Stimulated activated CD4-positive, alpha-beta T cell treated with anti-CD3 and anti-CD28 coated beads, TNF-alpha, amount 100 ng/mL, for 24 hours (primary cell): ENCODE measurements at places on chromosomes 5 and 9.

GRCh38 chr5:150766251-150766650 lies 7.4 kb upstream of the DCTN4 start:
- DNase-seq = no peak

- no peak for DNase-seq
Observed at GRCh38 chr5:88732181-88732633, 150.8 kb downstream of the MEF2C start.

GRCh38 chr5:98510143-98510985 lies 263.1 kb upstream of the RGMB start:
- no peak for DNase-seq

- no peak for DNase-seq
Observed at GRCh38 chr5:176589039-176589769, 20.8 kb downstream of the GPRIN1 start.

GRCh38 chr5:178502401-178503100 lies 87.6 kb downstream of the COL23A1 start:
- no peak for DNase-seq

GRCh38 chr9:130467316-130467715 lies 22.6 kb downstream of the ASS1 start:
- DNase-seq = no peak

DNA sequence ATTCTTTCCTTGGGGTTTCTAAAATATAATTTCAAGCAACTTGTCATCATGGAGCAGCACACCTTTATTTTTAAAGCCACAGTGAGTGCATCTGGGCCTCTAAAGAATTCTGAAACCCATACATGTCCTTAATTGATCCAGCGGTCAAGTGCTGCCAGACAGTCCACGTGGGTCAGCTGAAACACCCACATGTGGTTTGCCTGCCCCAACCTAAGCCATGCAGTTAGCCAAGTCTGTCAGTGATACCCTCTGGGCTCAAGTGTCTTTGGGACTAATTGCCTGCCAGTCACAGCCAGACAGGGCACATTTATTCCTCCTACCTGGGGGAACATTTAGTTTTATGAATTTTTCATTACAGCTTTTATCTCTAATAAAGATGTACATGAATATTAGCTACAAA lies 291.4 kb upstream of the SLC30A5 start:
- no peak for DNase-seq

DNA sequence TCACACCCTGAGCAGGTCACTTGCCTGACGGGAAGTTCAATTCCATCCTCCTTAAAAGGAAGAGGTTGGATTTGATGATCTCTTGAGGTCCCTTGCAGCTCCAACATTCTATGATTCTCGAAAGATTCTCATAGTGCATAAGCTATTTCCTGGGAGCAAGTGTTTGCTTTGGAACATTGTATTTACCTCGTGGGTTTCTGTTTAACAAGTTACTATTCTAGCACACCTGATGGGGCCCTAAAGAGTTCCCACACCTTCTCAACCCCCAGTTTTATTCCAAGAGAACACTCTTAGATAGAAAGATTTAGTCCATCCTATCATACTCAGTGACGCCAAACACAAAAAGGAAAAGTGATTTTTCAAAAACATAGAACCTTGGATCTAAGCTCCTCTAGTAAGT lies 23.4 kb downstream of the NR4A3 start:
- no peak for DNase-seq

DNA sequence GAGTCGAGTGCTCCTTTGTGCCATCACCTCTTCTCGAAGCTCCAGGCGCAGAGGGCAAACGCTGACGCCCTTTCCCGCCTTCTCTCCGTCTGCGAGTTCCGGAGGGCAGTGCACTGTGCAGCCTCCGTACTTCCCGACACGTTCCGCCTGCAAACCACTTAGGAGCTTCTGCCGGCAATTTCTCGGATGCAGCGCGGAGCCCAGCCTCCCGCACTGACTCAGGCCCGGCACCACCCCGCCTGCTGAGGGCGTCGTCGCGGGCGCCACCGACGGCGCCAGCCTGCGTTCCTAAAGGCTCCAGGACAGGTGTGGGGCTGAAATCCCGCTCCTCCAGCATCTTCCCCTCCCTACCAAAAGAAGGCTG lies 9.3 kb upstream of the TRIM36 start:
- no peak for DNase-seq

DNA sequence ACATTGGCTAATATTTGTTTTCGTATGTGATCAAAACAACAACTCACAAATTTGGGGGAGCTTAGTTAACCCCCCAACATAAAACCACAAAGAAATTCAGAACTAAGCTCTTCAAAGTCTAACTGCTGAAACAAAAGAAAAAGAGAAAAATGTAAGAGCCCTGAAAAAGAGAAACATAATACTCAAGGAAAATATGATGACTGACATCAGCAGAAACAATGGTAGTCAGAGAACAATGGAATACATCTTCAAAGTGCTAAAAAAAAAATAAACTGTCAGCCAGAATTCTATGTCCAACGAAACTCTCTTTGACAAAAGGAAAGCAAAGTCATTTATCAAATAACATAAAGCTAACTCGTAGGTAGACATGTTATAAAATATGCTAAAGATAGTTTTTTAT lies 566.3 kb upstream of the GRAMD2B start:
- no peak for DNase-seq

DNA sequence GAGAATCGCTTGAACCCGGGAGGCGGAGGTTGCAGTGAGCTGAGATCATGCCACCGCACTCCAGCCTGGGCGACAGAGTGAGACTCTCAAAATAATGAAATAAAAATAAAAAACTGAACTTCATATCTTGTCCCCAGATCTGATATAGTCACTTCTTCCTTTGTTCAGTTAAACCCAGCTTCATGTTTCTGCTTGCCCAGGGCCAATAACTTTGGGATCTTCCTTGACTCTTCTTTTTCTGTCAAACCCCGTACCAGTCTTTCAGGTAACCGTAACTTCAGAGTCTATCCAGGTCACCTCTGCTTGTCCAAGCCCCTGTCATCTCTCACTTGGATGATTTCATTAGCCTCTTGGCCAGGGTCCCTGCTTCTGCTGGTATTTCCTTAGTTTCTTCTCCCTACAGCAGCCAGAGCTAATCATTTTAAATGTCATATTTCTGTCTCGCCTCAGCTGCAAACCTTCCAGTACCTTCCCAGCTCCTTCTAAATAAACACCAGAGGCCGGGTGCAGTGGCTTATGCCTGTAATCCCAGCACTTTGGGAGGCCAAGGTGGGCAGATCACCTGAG lies 19.7 kb upstream of the ABL1 start:
- no peak for DNase-seq

DNA sequence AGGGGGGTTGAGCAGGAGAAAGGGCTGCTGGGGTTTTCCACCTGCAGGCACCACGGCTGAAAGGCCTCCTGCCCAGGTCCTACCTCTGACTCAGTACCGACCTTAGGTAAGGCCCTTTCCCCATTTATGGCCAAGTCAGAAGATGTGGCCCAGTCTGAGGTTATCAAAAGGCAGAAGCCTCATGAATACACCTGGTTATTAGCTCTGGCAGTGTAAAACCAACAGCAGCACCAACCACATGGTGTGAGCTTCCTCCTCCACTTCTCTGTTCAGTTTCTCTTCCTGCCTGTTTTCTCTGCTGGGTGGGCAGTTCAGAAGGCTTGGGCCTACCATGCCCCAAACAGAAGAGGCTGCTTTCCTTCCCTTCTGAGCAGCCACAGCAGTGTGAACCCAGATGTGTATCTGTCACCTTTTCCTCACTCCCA lies 86.9 kb downstream of the UGCG start:
- DNase-seq = no peak

DNA sequence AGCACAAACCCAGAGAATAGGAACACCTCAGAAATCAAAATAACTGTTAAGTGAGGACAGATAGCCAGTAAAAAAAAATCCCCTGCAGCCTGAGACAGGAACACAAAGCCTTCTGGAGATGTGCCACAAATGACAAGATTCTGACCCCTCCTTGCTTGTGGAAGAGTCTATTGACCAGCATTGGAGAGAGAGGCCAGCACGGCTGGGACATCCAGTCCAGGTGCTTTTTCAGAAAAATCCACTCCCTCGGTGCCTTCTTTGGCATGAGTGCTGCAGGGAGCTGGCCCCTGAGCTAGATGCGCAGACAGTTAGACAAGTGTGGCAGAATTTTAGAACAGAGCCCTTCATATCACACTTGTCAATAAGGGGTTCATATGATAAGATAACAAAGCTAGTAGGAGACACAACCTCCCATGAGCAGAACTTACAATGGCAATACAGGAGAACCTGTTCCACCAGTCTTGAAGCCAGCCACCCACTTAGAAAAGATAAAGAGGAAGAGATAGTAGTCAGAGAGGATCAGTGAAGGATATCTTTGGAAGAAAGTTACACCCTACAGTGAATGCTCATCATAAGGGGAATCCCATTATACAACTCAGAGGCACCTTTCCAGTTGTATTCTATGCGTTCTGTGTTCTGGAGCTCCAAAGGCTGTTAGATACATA lies 298.4 kb downstream of the TLE1 start:
- no peak for DNase-seq

- DNase-seq = no peak
Observed at GRCh38 chr5:124477062-124477461, 269.4 kb downstream of the ZNF608 start.

GRCh38 chr9:112489876-112490666 lies 3.4 kb downstream of the KIAA1958 start:
- no peak for DNase-seq

GRCh38 chr9:95338243-95338642 lies 20.7 kb upstream of the FANCC start:
- DNase-seq = no peak
